Stimulated activated naive CD4-positive, alpha-beta T cell treated with Interleukin-2 at 50 U/mL for 16 hours (primary cell): ENCODE measurements at places on chromosomes 1 and 21.

GRCh38 chr1:25204797-25205480 lies 27.4 kb downstream of the SYF2 start:
- DNase-seq: no peak

- no peak for DNase-seq
These were observed 131.0 kb upstream of the LMO4 start for GRCh38 chr1:87197641-87198040.

- no peak for DNase-seq
These were observed 9.3 kb downstream of the MYBPH start for GRCh38 chr1:203166192-203166940.

- no peak for DNase-seq
These were observed 244.6 kb upstream of the NEGR1 start for GRCh38 chr1:72526926-72527325.

- no peak for DNase-seq
These were observed 24.9 kb downstream of the KCNN3 start for GRCh38 chr1:154845174-154845573.

GRCh38 chr1:18599704-18600103 lies 30.9 kb upstream of the PAX7 start:
- DNase-seq: no peak

DNA sequence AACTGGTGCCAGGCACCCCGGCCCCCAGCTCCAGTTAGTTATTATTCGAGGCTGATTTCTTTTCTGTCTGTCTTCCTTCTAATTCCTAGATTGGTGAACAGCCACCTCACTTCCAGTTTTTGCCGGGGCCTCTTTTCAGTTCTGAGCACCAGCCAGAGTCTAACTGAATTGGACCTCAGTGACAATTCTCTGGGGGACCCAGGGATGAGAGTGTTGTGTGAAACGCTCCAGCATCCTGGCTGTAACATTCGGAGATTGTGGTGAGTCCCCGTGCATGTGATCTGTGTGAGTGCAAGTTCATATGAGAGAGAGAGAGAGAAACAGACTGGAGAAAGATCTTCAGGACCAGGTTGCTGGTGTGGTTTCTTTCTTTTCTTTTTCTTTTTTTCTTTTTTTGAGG lies 13.5 kb downstream of the NLRP3 start:
- DNase-seq: no peak

DNA sequence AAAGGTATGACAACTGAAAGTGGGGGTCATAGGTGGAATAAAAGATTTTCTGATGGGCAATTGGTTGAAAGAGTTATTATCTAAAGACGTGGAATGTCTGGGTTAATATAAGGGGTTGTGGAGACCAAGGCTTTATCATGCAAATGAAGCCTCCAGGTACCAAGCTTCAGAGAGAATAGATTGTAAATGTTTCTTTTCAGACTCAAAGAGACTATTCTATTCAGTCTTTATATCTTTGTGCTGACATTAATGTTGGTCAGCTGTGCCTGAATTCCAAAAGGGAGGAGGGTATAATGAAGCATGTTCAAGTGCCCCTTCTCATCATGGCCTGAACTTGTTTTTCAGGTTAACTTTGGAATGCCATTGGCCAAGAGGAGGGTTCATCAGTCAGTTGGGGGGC lies 145.3 kb downstream of the SETD4 start:
- DNase-seq: no peak

DNA sequence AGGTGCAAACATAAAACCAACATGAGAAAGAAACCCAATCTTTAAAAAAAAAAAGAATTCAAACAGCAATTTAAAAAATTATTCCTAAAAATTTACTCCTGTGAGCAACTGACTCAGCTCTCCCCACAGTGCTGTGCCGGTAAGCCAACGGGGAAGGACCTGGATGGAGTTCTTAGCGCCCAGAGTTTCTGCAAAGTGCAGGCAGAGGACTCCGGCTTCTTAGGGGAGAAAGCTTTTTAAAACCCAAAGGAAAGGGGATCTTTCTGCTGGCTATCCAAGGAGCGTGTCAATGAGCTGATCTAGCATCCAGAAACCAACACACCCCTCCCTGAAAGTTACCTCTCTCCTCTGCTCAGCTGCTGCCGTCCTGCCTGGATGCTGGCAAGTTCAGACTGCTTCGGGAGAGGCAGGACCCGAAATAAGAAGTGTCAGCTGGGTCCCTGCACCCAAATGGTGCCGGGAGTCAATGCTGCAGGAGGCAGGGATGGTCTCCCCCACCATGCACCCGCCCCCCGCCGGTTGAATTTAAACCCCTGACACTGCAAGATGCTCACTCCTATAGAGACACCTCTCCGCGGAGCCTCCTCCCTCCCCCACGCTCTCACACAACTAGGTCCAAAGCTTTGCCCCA lies 32.2 kb upstream of the H6PD start:
- DNase-seq: no peak

GRCh38 chr1:185965870-185966269 lies 231.7 kb downstream of the HMCN1 start:
- no peak for DNase-seq

DNA sequence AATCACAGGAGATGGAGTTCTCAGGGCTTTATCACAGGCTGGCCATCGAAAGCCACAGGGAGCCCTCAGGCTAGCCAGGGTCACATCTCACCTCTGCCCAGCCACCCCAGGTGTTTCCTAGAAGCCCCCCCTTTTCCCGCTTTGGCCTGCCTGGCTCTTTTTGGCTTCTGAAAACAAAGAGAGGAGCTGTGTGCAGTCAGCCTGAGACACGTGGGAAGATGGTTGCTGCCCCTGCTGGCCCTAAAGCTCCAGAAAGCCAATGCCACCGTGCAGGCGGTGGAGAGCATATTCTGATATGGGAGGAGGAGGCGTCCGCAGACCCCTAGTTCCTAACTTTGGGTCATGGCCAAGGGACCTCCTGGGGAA lies 18.7 kb upstream of the LBR start:
- DNase-seq: no peak

GRCh38 chr1:237279629-237280028 lies 237.6 kb downstream of the RYR2 start:
- no peak for DNase-seq

- no peak for DNase-seq
These were observed 1.2 kb downstream of the ADAM30 start for GRCh38 chr1:119895102-119895501.

- no peak for DNase-seq
These were observed 2.7 kb upstream of the MPZL1 start for GRCh38 chr1:167718914-167719691.

DNA sequence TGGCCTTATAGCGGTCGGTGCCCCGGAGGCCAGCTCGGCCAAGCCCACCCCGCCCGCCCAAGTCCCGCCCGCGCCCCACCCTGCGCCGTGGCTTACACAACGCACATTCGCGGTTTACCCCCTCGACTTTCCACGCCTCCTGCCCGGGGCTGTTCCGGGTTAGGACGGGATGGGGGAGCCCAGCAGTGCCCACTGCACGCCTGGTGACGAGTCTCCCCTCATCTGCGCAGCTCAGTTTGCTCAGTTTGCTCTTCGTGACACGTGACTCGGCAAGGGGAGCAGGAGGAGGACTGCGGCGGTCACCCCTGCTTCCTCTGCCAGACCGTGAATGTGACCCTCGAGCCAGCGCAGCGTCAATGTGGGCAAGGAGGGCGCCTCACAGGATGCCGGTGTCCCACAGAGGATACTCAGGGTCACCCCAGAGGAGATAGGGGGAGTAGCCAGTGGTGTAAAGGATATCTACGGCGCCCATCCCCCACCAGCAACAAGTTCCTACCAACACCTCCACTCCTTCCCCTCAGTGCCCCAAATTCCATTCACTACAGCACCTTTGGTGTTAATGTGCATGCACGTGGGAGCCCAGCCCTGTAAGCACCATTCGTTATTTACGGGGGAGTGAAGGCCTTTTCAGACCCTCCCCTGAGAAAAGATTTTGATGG lies 350 bp upstream of the S100A6 start:
- DNase-seq: peak; percentile 81

DNA sequence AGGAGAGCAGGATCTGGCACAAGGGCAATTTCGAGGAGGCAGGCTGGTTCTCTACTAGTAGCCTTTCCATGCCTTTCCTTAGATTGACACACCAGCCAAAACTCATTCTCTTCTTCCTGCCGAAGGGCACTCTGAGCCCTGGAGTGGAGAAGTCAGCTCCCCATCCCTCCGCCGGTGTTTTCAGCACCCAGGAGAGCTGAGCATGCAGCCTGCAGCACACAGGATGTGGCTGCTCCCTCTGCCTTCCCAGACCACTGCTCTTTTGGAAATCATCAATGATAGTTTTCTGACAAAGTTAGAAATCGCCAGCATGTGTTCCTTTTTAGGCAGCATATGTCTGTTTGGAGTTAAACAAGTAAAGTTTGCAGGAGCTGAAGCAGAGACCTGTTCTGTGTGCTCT lies 11.7 kb downstream of the RNU5D-1 start:
- DNase-seq: no peak

DNA sequence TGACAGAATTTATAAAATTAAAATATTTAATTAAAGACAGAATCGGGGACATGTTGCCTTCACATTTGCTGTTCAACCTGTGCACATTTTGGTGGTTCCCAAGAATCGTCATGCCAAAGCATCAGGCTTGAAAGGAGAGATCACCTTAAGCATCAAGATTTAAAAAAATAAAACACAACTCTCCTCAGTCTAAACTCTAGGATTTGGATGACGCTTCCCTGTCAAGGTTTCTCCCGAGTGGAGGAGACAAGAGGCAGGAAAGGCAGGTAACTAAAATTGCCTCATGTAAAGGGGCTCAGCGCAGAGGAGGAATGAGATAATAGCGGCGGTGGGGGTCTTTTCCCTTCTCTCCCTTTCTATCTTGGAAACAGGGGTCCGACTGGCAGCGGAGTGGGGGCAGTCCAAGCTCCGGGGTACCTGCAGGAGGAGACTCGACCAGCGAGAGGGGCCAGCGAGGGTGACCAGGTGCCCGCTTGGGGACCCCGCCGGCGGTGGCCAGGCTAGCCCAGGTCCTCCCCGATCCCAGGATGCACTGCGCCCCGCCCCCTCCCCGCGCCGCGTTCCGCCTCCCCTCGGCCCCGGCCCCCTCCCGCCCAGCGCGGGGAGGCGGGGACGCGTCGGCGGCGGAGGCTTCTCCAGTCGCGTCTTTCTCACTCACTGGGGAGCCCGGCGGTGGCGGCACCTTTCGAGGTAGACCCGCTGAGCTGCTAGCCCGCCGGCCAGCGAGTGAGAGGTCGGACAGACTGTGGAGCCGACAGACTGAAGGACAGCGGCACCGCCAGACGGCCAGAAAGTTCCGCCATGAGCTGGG lies at the start of gene FNBP1L:
FNBP1L (plus strand) TSS at position 638 of the 811 bp plus-strand sequence; CDS start at position 802, 164 bp downstream.
- DNase-seq: peak; percentile 54

DNA sequence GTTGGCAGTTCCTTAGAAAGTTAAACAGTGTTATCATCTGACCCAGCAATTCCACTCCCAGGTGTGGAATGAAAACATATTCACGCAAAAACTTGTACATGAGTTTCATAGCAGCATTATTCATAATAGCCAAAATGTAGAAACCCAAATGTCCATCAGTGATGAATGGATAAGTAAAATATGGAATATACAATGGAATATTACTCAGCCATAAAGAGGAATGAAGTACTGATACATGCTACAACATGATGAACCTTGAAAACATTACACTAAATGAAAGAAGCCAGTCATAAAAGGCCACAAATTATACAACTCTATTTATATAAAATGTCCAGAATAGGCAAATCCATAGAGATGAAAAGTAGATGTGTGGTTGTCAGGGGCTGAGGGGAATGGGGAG lies 53.5 kb downstream of the RRAGC start:
- no peak for DNase-seq

GRCh38 chr1:230176871-230177411 lies 109.9 kb downstream of the GALNT2 start:
- no peak for DNase-seq

GRCh38 chr21:32817208-32817607 lies 45.7 kb upstream of the PAXBP1 start:
- no peak for DNase-seq

DNA sequence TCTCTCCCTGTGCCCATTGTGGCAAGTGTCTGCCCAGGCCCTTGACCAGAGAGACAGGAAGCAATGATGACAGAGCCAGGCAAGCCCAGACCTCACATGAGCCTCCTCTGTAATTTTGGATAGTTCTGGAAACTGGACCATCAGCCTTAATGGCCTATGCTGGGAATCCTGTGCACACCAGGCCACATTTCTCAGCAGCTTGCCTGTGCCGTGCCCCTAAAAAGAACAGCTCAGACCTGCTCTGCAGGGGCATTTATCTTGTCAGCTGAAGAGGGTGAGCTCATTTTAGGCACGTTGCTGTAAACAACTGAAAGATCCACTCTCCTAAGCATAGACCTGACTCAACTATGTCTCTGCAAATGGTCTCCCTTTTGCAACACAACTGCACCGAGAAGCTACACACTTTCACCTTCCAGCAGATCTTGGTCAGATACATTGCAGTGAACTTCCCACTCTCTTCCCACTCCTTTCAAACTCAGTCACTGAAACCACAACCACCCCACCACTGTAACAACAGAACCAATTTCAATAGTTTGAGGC lies 53.5 kb upstream of the BACH1 start:
- peak; percentile 19 for DNase-seq

- DNase-seq: no peak
These were observed 144.0 kb downstream of the LEPR start for GRCh38 chr1:65564493-65564892.

- no peak for DNase-seq
These were observed 26.9 kb upstream of the RGL1 start for GRCh38 chr1:183778045-183778444.

GRCh38 chr21:41987310-41987709 lies 22.9 kb downstream of the ZBTB21 start:
- DNase-seq: no peak

GRCh38 chr21:38699048-38699447 lies 106.7 kb upstream of the ETS2 start:
- DNase-seq: no peak

- no peak for DNase-seq
These were observed 514 bp downstream of the FAM43B start for GRCh38 chr1:20552728-20553445.

- DNase-seq: no peak
These were observed 41.7 kb downstream of the EYA3 start for GRCh38 chr1:28046716-28047115.

GRCh38 chr1:156346636-156347035 lies 8.3 kb downstream of the TSACC start:
- DNase-seq: no peak
